ENCODE measurements at places on chromosomes 3 and 15.

DNA sequence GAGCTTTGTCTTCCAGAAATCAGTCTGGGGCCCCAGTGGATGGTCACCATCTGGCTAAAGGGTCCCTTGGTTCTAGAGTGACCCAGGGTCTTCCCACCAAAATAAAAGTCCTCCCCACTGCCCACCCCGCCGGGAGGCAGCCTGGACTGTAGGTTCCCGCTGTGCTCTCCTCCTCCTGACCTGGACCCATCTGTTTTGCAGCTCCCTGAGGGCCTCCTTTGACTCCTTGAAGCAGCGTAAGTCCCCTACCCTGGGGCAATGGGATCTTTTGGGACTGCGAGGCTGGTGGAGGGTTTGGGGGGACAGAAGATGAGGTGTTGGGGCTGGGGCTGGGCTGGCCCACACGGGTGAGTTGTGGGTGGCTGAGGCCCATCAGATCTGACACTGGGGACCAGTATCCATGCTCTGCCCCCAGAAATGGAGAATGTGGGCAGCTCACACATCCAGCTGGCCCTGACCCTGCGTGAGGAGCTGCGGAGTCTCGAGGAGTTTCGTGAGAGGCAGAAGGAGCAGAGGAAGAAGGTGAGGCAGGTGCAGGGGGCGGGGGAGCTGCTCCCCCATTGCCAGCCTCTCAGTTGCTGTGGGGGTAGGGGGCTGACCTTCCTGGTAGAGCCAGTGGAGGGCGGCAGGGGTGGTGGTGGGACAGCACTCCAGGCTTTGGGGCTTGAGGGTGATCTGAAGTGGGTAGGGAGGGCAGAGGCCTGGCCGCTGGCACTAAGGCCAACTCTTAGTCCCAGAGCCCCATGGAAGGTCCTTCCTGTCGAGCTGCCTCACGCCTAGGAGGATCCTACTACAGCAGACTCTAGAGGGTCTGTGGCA lies 30.4 kb downstream of the PSTPIP1 start:
- DNase-seq = no peak

DNA sequence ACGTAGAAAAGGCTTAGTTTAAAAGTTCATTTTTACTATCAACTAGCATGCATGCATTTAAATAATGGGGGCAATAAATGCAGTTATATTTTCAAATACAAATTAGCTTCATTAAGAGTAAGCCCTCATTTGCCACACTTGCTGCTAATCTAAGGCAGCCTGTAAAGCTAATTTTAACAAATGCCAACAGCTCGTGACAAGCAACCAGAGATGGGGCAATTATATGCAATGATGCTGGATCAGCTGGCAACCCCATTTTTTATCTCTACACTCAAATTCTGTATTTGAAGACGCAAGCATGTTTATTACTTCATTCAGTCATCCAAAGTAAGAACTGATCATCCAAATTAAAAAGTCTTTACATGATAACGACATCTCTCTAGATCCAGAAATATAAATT lies 12.1 kb downstream of the RFTN1 start:
- no peak for DNase-seq

DNA sequence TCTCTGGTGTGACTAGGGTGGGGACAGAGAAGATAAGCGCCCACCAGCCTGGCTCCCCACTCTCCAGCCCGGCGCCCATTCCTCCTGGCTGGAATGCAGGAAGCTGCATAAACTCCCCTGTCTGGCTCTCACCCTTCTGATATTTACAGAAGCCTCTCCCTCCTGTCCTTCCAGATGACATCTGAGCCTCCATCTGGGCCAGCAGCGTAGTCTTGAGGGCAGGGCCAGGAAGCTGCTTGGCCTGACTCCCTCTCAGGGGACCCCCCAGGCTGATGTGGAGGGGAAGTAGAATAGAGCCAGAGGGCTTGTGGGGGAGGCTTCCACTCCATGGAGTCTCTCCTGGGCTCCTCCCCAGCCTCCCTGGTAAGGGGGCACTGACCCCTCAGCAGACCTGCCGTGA lies 49.9 kb downstream of the LINGO1 start:
- DNase-seq = no peak

DNA sequence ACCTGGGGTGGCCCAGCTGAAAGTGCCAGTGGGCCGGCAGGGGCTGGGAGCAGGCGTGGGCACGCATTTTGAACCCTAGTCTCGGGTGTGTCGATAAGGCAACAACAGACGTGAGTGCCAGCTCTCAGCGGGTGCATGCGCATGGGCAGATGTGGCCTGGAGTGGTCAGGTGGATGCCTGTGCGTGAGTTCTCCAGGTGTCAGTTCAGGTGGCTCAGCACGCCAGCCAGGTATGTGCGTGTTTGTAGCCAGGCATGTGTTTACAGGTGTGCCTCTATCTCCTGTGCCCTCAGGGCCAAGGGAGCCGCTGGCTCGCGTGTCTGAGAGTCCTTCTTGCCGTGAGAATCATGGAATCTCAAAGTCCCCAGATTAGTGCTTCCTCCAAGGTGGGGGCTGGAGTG lies 14.8 kb downstream of the CYP1A2 start:
- DNase-seq = no peak

DNA sequence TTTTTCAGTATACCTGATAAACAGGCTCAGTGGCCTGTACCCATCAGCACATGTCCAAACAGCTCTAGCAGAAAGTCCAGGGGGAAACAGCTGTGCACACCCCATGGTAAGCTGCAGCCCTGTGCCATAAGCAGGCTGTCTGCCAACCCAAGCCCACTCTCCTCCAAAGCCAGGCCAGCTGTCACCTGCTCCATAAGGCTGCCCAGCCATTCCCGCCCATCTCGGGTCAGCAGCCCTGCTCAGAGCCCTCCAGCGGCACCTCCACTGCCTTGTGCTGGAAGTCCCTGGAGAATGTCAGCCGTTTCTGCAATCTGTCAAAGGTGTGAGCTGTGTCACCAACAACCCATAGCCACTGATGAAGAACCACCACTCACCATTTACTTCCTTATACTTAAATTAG lies 82.0 kb downstream of the NTRK3 start:
- no peak for DNase-seq
